ENCODE measurements at places on chromosomes 5 and 9. TPM values are rescaled to one million over a fixed set of nuclear protein-coding genes. Genes with fewer than 3 reads are reported as not detected.

The NEUROG1 gene
- not detected for polyA plus RNA-seq

The FOXD4L3 gene
- 0.13 TPM for polyA plus RNA-seq

The ARHGEF28 gene
- polyA plus RNA-seq: 3.3 TPM

The FUT7 gene
- polyA plus RNA-seq: 4.0 TPM

The SOX30 gene
- 0.13 TPM for polyA plus RNA-seq

The TRPM6 gene
- polyA plus RNA-seq: 0.15 TPM

The CAVIN4 gene
- polyA plus RNA-seq: 0.08 TPM

The PRR16 gene
- 0.61 TPM for polyA plus RNA-seq

The PJA2 gene
- polyA plus RNA-seq: 15.3 TPM
